ENCODE measurements at places on chromosomes 1 and 21. TPM values are rescaled to one million over a fixed set of nuclear protein-coding genes. Genes with fewer than 3 reads are reported as not detected.

DNA sequence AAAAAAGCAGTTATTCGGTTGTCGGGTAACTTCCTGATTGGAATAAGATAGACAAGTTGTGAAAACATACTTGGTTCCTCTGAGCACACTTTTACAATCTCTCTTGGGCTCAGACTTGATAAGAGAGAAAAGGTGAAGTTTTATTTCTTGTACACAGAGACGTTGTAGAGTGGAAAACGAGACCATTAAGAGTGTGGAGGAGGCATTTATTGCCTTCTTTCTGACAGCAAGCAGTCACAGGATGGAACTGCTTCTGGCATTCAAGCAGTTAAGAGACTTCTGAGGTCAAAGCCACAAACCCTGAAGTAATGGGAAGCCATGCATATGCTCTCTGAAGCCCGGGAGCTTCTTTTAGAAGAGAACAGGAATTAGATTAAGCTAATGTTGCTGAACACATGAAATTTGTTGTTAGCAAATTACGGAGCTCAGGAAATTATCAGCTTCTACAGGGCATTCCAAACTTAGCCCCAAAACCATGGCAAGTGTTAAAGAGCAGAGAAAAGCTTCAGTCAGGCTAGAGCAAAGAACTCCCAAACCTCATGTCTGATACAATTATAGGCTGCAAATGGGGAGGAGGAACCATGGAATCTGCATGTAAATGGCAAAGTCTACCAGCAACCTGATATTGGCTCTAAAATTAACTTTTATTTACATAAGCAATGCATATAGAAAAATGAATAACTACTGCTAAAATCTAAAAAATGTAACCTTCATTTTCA is 26.0 kb downstream of the S1PR1 start:
- no peak for DNase-seq

DNA sequence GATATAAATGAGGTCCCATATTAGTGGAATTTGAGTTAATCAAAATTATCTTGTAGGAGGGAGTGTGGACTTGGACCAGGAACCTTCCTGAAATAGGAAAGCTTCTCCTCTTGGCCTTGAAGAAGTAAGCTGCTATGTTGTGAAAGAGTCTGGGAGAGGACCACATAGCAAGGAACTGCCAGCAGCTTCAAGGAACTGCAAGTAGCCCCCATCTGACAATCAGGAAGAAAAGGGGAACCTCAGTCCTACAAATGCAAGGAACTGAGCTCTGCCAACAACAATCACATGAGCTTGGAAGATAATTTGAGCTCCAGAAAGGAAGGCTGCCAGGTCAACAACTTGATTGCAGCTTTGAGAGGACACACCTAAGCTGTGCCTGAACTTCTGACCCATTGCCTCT is 8.2 kb upstream of the PRMT6 start:
- DNase-seq = no peak

DNA sequence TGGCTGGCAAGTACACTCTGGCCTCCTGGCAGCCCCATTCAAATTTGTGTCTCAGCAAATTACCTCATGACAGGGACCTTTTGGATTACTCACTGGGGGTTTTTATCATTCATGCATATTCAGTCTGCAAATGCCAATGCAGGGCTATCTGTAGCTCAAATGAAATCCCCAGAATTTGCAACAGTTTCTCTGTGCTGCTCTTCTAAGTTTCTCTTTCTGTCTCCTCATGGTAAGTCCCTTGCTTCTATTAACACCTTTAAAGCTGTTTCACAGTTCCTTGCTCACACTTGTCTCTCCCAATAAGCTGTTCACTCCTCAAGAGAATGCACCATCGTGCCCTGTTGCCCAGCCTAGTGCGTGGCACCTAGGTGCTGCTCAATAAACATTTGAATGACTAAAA is 3.3 kb upstream of the FAM78B start:
- no peak for DNase-seq

- DNase-seq = no peak
Observed at GRCh38 chr1:36665478-36666080, 182.9 kb upstream of the CSF3R start.

- no peak for DNase-seq
Observed at GRCh38 chr21:42799516-42799915, 79.8 kb downstream of the WDR4 start.

DNA sequence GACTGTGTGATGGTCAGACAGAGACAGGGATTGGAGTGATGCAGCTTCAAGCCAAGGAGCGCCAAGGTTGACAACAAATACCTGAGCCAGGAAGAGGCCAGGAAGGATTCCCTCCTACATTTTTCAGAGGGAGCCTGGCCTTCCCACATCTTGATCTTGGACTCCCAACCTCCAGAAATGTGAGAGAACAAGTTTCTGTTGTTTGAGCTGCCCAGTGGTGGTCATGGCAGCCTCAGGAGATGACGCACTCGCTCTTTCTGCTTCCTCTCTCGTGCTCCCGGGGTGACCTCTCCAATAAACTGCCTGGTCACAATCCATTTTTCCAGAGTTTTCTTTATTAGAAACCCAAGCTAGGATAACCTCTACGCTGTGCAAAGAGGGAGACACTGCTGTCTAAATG is 16.6 kb upstream of the IGSF5 start:
- no peak for DNase-seq

GRCh38 chr1:63124666-63125191 is 197.6 kb upstream of the FOXD3 start:
- no peak for DNase-seq

DNA sequence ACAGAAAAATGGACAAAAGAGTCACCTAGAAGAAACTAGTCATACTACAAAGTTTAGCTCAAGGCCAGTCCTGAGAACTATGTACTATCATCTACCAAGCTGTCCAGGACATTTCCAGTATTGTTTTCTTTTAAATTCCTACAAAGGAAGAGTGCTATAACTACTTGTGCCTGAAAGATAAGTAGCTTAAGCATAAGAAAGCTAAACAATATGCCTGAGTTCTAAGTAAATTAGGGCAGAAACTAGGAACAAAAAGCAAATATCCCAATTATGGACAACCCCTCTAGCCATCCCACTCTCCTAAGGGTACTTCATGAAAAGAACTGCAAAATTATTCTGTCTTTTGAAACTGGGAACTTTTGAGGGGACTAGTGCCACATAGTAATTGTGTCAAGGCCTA is 5.3 kb upstream of the RGS2 start:
- no peak for DNase-seq

- no peak for DNase-seq
Observed at GRCh38 chr1:36968730-36969129, 65.6 kb downstream of the GRIK3 start.

- no peak for DNase-seq
Observed at GRCh38 chr1:94273111-94273510, 35.7 kb upstream of the ARHGAP29 start.

DNA sequence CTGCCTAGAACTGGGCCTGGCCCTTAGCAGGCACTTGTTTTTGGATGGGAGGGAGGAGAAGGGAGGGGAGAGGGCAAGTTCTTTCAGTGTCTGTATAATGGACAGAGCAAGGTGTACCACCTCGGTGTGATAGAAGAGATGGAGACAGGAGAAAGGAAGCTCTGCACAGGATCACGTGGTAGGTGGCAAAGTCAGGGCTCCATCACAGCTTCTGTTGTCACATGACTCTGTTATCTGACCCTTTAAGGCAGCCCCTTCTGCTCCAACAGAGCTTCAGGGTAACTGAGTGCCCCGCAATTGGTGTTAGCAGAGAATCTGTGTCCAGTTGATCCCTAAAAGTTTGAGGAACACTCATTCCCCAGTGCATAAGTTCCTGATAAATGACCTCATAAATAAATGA is 16.5 kb upstream of the ETS2 start:
- DNase-seq = no peak

GRCh38 chr1:65512967-65513780 is 92.7 kb downstream of the LEPR start:
- DNase-seq = no peak

Gene LCE2B
- total RNA-seq = not detected

Gene CELA3B
- not detected for total RNA-seq

Gene IFFO2
- total RNA-seq = 4.3 TPM

Gene MEAF6
- total RNA-seq = 62.5 TPM

Gene FCER1G
- total RNA-seq = 15.9 TPM

Gene B4GALT2
- total RNA-seq = 35.2 TPM

Data from urinary bladder (tissue), 4 donors.